ENCODE measurements at places on chromosomes 7 and 10.

DNA sequence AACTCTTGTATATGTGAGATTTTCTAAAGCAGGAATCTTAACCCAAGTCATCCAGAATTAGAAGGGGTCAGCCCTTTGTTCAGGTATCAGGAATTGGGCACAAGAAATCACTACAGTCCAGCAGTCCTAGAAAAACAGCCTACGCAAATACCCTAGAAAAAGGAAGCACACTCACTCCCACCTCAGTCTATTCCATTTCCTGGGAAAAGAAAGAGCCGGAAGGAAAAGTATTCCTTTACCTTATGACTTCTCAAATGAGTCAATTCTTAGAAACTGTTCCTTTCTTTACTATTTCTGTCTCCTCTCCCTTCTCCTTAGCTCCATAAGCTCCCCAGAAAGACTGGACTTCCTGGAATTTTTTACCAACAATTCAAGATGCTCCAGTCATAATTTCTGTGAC lies 62.7 kb downstream of the DNAJC12 start:
- DNase-seq: no peak

GRCh38 chr7:115274-115911 lies 77.0 kb upstream of the FAM20C start:
- no peak for DNase-seq

- no peak for DNase-seq
Observed at GRCh38 chr10:14253711-14254110, 77.0 kb downstream of the FRMD4A start.

- DNase-seq: no peak
Observed at GRCh38 chr7:108299251-108299973, 156.8 kb downstream of the NRCAM start.

DNA sequence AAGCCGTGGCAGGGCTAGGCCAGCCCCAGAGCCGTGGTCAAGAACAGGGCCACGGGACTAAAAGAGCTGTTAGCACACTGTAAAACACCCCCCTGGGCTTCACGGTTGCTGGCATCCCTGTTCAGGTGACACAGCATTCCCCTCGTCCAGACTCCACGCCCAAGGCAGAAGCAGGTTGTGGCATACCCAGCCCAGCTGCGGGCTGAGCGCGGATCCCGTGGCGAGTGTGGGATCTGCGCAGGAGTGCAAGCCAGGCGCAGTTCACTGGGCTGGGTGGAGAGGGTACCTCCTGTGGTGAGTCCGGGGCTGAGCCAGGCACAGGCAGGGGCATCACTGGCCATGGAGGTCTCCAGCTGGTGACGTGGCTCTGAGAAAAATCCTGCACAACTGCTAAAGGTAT lies 199.1 kb downstream of the FZD1 start:
- DNase-seq: no peak

- no peak for DNase-seq
Observed at GRCh38 chr10:86728056-86728455, 28.4 kb upstream of the BMPR1A start.

GRCh38 chr10:32949221-32949678 lies 8.8 kb downstream of the ITGB1 start:
- DNase-seq: no peak

GRCh38 chr10:3249307-3249889 lies 76.8 kb upstream of the PITRM1 start:
- DNase-seq: no peak

DNA sequence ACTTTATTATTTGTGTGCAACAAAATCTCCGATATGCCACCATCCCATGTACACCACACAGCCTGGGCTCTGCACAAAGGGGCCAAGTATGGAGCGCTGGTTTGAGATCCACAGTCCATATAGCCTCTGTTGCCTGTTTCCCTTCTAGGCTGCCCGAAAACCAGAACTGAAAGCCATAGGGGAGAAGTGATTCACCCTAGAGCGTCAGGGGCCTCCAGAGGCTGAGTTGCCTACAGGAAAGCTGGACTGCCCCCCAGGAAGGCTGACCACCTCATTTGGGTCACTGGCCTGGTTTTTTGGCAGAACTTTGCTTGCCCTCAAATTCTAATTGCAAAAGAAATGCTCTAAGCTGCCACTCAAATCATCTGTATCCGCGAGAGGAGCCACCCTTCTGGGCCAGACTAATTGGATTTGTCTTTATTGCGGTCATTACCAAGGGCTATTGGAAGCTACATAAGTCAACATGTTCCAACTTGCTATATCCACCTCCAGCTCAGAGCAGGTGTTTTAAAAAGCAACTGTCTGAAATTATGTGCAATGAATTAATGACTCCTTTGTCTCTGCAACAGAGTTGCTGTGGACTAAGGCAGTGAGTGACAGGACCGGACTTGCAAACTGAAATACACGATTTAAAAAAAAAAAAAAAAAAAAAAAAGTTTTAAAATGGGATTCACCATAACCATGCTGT lies 28.3 kb upstream of the FRMD4A start:
- DNase-seq: no peak

GRCh38 chr10:128624656-128625530 lies 498.7 kb upstream of the MKI67 start:
- DNase-seq: no peak

GRCh38 chr10:23676296-23676695 lies 237.4 kb downstream of the OTUD1 start:
- DNase-seq: no peak

GRCh38 chr10:100999742-101000126 lies at the start of gene LZTS2:
LZTS2 (plus strand) TSS chr10:100999808; CDS start chr10:101002539, 2,731 bp downstream.
- no peak for DNase-seq

DNA sequence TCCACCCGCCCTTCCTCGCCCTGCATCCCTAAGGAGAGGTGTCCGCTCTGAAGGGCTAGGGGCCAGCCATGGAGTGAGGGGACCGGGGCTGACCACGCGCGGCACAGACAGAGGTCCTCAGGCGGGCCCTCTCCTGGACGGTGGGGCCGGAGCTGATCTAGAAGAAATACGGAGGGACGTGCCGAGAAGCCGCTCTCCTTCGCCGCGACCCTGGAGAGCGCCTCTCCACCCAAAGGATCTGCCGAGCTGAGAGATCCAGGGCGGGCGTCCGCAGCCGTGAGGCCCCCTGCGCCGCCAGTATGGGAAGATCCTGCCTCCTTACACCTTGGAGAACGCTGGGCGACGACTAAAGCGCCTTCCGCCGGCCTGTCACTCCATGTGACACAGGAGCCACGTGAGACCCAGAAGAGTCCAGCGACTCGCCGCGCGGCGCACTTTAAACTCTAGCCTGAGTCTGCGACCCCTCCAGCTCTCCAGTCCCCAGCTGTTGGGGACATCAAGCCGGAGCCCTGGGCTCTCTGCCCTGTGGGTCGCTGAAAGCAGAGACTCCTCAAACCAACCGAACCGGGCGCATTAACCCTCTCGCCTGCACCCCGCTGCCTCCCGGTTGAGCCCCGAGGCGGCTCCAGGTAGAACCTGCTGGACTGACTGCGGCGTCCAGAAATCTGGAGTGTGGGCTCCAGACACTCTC lies 1.5 kb upstream of the SFMBT2 start:
- DNase-seq: no peak

DNA sequence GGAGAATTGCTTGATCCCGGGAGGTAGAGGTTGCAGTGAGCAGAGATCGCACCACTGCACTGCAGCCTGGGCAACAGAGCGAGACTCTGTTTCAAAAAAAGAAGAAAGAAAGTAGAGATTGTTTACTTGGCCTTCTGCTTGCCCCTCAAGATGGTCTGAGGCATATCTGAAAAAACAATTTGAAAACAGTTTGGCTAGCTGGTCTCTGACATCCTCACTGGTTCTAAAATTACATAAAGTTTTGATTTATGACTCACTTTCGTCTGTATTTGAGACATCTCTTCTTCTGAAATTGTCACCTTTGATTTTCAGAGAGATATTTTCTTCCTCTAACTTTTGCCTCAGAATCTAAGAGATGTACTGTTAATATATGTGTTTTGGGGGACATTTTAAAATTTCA lies 49.6 kb upstream of the HELLS start:
- DNase-seq: no peak

DNA sequence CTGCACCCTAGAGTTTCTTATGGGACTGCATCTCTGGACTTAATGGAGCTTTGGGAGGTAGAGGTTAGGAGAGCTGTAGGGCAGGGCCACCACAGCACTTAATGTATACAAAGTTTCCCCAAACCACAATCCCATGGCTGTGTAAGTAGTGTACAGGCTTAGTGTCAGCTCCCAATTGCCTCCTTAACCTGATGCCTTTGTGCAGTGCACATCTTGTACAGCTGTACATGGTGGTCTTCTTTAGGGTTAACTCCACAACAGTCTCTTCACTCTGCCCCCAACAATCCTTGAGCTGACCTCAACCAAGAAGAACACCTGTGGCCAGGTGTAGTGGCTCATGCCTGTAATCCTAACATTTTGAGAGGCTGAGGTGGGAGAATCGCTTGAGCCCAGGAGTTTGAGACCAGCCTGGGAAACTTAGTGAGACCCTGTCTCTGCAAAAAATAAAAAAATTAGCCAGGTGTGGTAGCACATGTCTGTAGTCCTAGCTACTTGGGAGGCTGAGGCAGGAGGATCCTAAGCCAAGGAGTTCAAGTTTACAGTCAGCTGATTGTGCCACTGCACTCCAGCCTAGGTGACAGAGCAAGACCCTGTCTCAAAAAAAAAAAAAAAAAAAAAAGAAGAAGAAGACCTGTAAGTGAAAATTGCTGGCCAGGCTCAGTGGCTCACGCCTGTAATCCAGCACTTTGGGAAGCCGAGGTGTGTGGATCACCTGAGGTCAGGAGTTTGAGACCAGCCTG lies 6.8 kb downstream of the PLAU start:
- no peak for DNase-seq

DNA sequence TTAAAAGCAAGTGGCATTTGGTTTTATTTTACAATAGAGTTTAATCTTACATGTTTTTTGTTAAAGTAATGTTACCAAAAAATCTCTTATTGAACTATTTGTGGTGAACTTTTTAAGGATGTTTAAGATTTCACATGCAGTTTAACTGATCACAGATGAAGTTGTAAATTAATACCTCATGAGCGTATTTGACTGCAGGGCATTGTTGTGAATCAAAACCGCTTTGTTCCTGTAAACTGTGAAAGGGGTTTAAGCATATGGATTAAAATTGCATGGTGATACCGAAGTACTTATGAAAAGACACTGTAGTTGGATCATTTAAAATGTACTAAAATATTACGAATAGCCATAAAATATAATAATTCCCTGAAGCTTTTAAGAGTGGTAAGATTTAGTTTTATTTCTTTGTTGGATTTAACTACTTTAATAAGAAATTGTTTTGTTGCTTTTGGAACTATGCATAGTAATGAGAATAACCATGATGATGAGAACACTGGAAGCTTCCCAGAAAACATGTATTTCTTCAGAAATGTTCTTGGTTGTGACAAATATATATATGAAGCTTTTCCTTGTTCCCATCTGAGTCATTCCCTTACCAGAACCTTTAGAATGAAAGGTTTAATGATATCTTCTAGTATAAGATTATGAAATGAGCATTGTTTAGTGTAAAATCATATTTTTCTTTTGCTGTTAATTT lies 131.3 kb downstream of the ADK start:
- DNase-seq: no peak

DNA sequence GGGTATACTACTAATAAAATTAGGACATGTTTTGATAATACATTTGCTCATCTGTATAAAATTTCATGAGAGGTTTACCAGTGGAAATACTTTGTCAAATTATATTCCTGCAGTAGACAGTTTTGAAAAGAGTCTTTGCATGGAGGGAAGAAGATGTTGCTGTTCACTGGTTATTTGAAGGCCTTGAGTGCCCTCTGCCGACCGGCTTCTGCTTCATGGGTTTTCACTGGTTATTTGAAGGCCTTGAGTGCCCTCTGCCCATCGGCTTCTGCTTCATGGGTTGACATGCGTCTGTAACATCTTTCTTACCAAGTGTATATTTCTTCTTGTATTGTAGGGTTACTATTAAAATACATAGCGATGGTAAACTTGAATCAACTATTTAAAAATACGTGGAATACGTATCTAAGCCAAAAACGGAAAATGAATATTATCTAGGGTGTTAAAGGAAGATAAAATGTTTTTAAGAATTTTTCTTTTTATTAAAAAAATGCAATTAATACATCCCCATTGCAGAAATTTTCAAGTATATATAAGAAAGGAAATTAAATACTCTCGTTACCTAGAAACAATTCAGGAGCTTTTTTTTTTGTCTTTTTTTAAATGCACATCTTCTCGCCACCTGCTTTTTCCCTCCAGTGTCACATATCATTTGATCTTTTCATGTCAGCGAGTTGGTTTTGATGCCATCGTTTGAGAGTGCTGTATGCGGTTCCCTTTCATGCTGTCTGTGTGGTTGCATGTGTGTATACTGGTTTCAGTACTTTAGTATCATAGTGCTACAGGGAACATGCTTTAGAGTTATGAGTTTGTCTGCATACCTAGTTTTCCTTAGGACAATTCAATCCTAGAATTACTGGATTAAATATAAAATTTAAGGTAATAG lies 73.4 kb downstream of the SHH start:
- peak; percentile 21 for DNase-seq

GRCh38 chr10:78470267-78471103 lies 436.8 kb downstream of the RPS24 start:
- no peak for DNase-seq

GRCh38 chr10:110207011-110207804 lies at the start of gene MXI1:
MXI1 (plus strand) TSS chr10:110207605; CDS start chr10:110207809, 204 bp downstream.
- no peak for DNase-seq

DNA sequence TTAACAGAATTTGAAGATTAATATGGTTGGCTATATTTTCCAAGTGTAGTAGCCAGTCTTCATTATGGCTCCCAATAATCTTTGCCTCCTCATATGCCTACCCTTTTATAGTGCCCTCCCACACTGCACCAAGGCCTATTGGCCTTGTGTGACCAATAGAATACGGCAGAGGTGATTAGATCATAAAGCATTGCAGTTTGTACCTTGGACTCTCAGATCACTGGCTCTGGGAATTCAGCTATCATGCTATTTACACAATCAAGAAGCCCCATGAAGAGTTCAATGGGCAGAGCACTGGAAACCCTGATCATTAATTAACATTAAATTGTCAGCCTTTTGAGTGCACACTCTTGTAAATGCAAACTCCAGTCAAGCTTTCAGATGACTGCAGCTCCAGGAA lies 154.5 kb upstream of the MAGI2 start:
- DNase-seq: no peak

DNA sequence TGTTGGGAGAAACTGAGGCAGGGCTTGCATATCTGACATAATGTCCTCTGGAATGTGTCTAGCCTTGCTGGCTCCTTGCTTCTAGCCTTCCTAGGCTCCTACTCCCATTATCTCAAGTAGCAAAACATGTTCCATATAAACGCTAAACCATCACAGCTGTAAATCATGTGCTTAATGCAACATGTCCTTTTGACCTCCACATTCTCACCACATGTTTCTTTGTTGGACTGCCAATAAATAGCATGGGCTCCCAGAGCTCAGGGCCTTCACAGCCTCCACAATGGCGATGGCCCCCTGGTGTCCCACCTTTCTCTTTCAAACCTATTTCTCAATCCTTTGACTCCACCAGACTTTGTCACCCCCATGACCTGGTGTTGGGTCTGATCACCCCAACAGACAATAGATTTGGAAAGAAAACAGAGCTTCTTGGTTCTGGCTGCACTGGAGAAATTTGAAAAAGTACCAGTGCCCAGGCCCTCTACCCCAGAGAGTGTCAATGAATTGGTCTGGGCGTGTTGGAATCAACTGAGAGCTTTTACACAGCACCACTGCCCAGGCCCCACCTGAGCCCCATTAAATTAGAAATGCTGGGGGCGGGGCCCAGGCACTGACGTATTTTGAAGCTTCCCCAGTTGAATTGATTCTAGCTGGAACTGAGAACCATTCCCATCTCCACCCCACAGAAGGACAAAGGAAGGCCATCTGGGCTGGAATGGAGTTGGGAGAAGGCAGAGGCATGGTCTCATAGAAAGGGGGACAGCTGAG lies 41.3 kb upstream of the GGCT start:
- DNase-seq: no peak
